ENCODE measurements at places on chromosomes 7 and 10. TPM values are rescaled to one million over a fixed set of nuclear protein-coding genes. Genes with fewer than 3 reads are reported as not detected.

The FAM25G gene
- total RNA-seq: not detected

DNA sequence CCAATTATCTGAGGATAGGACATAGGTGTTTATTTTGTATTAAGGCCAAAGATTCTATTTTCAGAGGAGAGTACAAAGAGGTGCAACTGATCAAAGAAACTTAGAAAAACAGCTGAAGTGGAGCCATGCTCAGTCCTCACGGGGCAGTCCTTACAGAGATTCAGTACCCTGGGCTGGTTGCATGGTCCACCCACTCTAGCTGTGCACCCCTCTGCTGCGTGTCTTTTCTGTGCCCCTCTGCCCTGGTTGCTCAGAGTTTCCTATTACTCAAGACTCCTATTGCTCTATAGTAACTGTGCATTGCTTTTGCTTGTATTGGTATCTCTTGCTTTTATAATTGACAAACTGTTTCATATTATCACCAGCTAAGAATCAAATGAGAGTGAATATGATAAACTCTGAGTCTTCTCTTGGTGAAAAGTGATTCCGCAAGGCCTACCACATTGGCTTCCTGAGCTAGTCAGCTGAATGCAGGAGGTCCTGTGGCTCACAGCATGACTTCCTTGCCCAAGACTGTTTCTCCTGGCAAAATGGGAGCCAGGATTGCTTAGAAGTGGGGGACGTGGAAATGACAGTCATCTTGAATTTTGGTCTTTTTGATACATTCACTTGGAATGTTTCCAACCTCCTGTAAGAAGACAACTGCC is 137.0 kb downstream of the GLCCI1 start:
- no peak for DNase-seq

DNA sequence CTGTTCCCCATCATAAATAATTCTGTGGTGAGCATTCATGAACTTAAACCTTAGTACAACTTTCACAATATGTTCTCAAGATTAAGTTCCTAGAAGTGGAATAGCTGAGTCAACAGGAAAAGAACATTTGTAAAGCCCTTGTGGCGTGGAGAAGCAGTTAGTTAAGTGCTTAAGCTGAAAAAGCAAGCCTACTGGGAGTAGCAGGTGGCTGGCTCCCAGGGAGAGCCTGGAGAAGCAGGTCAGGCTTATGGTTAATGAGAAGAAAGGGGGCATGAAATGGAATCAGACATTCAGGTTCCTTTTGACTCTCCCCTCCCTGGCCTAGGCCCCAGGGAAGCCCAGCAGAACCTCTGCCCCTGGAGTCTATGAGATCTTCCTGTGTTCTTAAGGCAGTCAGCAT is 35.3 kb downstream of the VSTM4 start:
- no peak for DNase-seq

DNA sequence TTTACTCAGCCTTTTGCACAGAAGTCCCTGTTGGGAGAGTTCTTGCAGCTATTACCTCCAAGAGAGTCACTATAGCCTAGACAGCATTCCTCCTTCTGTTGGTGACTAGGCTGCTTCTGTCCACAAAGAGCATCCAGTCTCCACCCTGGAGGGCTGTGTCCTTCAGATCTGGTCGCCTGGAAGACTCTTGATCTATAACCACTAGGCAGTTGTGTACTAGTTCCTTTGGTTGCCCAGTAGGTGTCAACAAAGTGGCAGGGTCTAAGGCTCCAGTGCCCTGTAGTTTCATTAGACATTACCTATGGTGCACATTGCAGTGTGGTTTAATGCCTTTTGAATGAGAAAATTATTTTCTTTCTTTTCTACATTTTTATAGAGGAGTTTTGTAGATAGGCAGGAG is 11.3 kb upstream of the AKR1C2 start:
- DNase-seq: no peak

DNA sequence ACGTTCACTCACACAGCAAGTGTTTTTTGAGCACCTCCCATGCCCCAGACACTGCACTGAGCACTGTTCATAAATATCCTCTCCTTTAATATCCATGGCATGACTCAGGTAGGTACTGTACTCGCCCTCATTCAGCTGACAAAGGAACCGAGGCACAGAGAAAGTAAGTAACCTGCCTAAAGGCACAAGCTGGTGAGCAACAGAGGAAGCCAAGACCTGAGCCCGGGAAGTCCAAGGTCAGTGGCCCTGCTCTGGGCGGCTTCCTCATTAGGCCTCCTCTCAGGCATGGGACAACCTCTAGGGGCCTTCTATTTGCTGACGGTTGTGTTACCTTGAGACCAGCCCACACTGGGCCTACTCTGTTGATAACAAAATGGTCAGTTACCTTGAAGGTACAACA is 45.1 kb upstream of the EZH2 start:
- no peak for DNase-seq

- no peak for DNase-seq
These were observed 31.0 kb upstream of the C10orf90 start for GRCh38 chr10:126701526-126701925.

The SLK gene
- total RNA-seq: 24.1 TPM

The CASD1 gene
- 18.4 TPM for total RNA-seq

DNA sequence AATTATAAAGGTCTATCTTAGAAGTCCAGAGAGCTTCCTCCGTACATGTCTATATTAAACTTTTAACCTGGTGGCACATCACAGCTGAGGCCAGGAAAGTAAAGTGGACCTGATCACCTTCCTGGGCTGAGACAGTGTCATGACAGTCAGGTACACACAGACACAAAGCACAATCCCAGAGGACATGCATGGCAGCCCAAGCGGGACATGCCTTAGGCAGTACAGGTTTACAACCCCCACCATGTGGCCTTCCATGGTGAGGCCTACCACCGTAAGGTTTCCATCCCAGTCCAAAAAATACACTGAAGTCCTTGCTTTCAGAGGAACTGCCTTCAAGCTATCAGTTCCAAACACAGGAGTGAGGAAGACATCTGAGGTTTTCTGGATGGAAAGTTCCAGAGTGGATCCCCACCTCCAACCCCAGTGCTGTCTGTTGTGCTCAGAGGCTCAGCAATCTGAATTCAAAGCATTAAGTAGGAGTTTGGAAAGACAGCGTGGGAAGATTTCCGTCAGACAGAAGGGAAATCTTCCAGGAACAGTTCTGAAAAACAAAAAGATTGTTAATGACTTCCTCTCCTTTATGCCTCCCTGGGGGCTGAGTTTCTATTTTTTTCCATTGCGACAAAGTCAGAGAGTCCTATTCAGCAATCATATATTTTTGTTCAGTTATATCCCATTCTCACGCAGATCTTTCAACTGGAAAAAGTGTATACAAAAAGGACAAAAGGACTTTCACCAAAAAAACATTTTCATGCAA is 20.1 kb downstream of the IFIT3 start:
- no peak for DNase-seq

GRCh38 chr7:5226921-5227785 is 37.1 kb downstream of the WIPI2 start:
- DNase-seq: no peak

The KAZALD1 gene
- not detected for total RNA-seq

The CRYGN gene
- total RNA-seq: 0.99 TPM

The CACNA2D1 gene
- total RNA-seq: not detected

The KLLN gene
- total RNA-seq: 0.21 TPM

DNA sequence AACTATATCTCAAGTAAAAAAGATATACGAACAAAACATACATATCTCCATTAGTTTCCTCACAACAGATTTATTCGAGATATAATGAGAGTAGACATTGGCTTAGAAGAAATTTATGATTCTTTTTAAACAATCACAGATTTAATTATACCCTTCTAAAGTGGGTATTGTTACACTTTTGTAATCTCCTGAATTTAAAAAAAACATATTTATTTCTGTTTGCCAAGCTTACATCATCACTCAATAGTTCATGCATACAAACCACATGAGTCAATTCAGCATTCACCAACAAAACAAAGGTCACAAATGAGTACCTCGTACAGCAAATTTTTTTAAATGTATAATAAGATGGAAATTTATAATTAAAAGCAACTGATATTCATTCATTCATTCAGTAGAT is 17.6 kb downstream of the LRRN3 start:
- DNase-seq: no peak

The C10orf67 gene
- total RNA-seq: 0.26 TPM

The CHRM2 gene
- not detected for total RNA-seq

GRCh38 chr10:109062371-109062770 is 860.9 kb downstream of the XPNPEP1 start:
- no peak for DNase-seq

GRCh38 chr10:78742730-78743615 is 325.8 kb upstream of the ZMIZ1 start:
- DNase-seq: no peak

The RAPGEF5 gene
- total RNA-seq: 0.10 TPM

The ACSM6 gene
- not detected for total RNA-seq

GRCh38 chr7:149768931-149769330 is 4.5 kb downstream of the ZNF467 start:
- DNase-seq: no peak

The SPDYE2 gene
- total RNA-seq: 0.55 TPM

The SPDYE1 gene
- total RNA-seq: not detected

- no peak for DNase-seq
These were observed 322.4 kb downstream of the PTEN start for GRCh38 chr10:88185830-88186229.

The OR13A1 gene
- not detected for total RNA-seq

The ADARB2 gene
- total RNA-seq: not detected

DNA sequence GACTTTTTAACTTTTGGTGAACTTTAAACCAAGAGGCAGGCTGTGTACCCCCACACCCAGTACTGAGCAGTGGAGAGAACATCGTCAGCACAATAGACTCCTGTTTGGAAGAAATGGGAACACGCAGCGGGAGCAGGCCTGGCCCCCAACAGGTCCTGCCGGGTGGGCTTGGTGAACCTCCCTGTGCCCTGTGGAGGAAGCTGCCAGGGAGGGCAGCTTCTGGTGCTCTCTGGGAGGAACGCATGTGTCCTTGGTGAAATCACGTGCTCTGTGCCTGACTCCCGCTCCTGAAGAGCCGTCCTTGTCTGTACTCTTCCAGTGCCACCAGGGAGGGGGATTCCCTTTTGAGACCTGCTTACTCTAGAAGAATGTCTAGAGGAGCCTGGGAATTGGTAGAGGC is 31.6 kb downstream of the CHAT start:
- no peak for DNase-seq

DNA sequence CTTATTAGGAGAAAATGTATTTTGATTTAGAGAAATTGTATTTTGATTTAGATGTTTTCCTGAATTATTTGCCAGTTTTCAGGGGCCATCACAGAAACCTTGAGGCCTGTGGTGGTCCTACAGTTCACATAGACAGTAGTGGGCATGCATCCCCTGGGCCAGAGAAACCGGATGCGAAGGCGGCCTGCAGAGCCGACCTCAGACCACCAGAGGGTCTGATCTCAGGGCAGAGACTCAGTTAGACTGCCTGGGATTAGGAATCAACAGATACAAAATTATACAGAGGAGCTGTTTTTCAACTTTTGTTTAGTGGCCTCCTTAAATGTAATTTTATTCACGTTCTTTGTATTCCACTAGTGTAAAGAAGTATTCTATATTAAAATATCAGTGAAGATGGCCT is 158.4 kb downstream of the PAXIP1 start:
- no peak for DNase-seq

DNA sequence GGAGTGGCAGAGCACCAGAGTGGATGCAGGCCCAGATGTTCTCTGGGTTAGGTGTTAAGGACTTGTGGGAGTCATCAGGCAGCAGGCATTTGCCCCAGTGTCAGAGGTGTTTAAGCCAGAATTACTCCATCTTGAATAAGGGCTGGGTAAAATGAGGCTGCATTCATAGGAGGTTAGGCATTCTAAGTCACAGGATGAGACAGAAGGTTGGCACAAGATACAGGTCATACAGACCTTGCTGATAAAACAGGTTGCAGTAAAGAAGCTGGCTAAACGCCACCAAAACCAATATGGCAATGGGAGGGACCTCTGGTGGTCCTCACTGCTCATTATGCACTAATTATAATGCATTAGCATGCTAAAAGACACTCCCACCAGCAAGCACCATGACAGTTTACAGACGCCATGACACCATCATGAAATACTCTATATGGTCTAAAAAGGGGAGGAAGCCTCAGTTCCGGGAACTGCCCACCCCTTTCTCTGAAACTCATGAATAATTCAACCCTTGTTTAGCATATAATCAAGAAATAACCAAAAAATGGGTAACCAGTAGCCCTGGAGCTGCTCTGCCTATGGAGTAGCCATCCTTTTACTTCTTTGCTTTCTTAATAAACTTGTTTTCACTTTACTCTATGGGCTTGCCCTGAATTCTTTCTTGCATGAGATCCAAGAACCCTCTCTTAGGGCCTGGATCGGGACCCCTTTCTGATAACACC is 882 bp upstream of the LRRC61 start:
- no peak for DNase-seq

- DNase-seq: no peak
These were observed 134.1 kb upstream of the GDF10 start for GRCh38 chr10:47165711-47166404.

All from T-helper 17 cell (primary cell).